ENCODE measurements at places on chromosomes 7 and 10. TPM values are rescaled to one million over a fixed set of nuclear protein-coding genes. Genes with fewer than 3 reads are reported as not detected.

DNA sequence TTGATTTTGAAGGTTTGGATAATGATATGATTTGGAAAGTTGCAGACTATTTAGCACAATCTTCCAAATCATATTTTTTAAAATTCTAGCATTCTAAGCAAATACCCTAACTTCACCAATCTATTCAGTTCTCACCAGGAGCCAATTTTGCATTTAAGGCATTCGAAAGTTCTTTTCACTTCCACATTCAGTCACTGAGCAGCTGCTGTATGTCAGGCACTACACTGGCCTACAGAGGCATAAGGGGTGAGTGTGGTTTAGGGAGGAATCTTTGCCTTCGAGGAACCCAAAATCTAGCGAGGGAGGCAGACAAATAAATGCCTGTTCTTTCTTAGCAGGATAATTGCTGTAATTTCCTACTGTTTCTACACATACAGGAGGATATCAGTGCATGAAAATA is 10.7 kb upstream of the UCN3 start:
- no peak for DNase-seq

GRCh38 chr7:121473645-121474300 is 77.7 kb upstream of the FAM3C start:
- no peak for DNase-seq

DNA sequence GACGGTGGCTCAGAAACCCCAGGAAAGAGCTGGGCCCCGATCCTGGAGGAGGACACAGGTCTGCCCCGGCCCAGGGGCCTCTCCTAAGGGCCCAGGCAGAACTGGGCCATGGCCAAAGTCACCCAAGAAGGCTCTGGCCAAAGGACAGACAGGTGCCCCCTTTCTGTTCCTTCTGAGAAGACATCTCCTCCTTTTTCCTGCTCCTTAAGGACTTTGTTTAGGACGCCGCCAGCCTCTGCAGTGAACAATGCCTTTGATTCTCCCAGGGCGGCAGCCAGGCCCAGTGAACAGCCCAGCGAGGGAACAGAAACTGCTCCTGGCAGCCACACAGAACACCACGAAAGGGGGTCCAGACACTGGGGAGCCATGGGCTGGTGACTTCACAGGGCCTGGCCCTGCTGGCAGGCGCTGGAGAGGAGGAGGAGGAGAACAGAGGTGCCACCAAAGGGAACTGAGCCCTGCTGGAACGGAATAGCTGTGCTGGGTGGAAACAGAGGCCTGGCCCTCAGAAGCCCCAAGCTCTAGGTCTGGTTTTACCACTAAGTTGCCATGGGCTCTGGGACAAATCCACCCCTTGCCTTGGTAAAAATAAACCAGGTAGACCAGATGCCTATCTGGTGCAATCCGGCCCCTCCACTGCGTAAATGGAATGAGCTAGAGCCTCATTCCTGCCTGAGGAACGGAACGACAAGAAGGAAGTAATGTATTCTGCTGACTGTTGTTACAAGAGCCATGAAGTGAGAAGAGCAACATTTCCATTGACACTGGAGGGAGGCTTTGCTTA is 163.3 kb upstream of the RHEB start:
- no peak for DNase-seq

DNA sequence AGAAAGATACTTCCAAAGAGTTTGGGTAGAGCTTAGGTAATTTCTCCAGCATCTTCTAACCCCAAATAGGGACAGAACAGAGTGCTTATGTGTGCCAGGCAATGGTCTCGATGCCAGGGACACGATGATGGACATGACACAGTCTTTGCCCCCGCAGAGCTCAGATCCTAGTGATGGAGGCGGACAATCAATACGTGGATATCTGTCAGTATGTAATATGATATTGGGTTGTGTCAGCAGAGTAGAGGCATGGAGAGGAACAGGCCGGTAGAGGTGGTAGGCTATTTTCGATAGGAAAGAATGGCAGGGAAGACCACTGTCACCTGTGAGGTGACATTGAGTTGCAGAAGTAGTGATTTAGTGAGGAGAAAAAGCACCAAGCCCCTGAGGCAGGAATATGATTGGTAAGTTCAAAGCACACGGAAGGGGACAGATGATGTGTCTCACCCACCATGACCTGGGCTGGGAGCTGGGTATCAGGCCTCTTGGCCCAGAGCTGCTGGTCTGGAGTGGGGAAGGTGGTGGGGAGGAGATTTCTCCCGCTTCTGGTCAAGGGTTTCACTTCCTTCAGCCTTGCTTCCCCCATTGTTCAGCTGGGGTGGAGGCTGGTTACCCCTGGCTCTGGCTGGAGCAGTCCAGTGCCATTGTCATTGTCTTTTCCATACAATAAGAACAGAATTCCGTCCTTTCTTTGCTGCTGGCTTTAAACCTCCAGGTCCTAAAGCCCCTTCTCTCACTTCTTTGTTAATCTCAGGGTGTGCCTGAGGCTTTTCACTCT is 36.0 kb upstream of the SRGN start:
- no peak for DNase-seq

GRCh38 chr10:43369921-43370320 is 1.5 kb upstream of the FXYD4 start:
- DNase-seq = no peak

DNA sequence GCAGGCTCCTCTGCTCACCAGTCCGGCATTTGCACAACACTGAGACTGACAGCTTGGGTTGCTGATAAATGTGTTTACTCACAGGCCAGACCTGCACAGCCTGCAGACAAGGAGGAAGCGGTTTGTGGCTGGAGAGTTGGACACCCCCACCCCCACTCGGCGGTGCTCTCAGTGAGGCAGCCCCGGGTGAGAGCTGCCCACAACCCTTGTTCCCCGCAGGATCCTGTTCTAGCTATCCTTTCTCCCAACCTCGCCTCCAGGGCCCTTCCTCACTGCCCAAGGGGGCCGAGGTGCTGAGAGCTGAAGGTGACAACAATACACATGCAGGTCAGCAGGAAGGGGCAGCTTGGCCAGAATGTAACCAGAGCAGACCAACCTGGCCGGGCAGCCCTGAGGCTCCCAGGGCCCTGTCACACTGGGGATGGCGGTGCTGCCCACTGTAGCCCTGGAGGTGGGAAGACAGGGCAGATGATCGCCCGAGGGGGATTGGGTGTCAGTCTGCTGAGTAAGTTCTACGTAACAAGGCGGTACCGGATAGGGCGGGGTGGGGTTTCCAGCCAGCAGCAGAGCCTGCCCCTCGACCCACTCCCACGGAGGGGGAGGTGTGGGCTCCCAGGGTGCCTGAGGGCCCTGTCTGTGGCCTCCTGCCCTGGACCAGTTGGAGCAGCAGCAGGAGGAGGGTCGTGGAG is 2.1 kb upstream of the ADAM8 start:
- DNase-seq = no peak

Gene FAM13C
- total RNA-seq = 10.3 TPM

Gene FAM25A
- not detected for total RNA-seq

Measured in tibial nerve (tissue), 4 donors.